Suppressor macrophage (primary cell): ENCODE measurements at places on chromosomes 6 and 20.

DNA sequence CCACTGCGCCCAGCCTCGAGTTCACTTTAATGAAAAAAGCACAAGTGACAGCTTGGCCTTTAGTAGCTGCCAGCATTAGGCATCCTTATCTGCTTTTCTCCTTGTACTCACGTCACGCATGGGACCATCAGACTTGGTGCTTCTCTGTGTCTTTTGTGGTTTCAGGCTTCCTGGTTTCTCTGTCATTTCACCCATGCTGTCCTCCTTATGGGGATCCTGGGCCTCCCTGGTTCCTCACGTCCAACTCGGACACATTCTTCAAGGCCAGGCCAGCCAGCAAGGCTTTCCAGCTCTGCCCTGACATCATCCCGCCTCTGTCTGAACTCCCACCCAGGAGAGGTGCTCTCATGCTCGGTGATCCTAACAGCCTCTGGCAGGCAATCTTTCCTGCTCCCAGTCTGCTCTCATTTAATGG lies 83.2 kb downstream of the TIAM2 start:
- DNase-seq = peak; percentile 13

- no peak for DNase-seq
Observed at GRCh38 chr20:40813029-40813431, 124.0 kb upstream of the MAFB start.

DNA sequence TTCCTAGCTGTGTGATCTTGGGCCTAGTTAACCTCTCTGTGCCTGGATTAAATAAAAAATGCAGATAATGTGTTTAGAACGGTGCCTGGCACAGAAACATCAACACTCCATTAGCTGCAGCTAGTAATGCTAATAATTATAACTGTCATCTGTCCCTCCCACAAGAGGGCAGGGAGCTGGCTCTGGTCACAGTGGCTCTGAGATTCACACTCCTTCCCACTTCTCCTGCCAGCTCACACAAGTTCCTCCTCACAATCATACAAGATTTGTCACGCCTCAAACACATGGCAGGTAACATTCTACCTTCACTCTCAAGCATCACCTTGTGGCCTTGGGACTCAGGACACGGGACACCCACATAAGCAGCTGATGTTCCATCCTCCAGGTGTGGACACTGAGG lies 2.4 kb downstream of the ADA start:
- DNase-seq = peak; percentile 71

DNA sequence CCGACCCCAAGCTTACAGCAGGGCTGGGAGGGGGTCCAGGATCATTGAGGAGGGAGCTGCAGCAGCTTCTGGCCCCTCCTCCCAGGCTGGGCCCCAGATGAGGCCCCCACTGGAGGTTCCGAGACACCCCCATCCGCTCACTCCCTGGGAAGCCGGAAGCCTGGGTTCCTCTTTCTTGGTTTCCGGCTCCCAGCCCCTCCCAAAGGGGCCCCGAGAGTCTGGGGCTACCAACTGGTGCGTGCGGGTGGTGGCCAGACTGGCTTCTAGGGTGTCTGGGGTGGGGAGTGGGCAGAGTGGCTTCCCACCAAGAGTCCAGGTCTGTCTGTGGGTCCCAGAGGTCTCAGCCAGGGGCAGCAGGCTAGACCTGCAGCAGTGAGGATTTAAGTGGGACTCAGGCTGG lies 2.2 kb downstream of the RGS19 start:
- DNase-seq = peak; percentile 66

GRCh38 chr6:157217198-157217893 lies 106.0 kb downstream of the TMEM242 start:
- DNase-seq = no peak

- DNase-seq = peak; percentile 51
Observed at GRCh38 chr6:56570413-56571359, 72.0 kb downstream of the DST start.

- peak; percentile 50 for DNase-seq
Observed at GRCh38 chr6:15877231-15877630, 214.4 kb upstream of the DTNBP1 start.

DNA sequence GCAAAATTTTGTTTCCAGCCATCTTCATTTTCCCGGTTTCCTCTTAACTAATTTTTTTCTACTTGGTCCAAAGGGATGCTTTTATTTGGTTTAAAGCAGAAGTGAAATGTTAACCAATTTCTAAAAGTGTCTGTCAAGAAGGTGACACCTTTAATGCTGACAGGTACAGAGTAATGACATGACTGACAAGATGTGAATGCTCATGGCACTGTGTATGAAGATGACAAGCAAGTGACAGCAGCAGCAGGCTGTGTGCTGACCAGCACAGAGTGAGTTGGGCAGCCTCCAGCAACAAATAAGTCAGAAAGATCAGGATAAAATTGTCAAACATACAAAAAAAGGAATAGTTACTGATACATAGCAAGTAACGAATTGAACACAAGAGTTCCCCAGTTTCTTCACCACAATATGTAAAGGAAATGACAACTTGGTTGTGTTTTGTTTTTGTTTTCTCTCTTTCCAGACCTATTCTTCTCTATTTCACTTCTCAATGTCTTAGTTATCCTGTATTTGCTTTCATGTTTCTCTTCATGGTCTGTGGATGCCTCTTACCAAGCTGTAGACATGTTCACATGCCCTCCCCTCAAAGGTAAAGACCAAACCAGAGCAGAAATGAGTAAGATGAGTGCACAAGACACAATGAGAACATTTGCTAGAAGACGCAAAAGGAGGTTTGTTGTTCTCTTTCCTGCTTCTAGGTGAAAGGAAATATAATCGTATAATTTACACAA lies 174.9 kb downstream of the FRK start:
- DNase-seq = no peak
